Activated gamma-delta T cell (primary cell): ENCODE measurements at places on chromosomes 3 and 15.

- no peak for DNase-seq
Measured at GRCh38 chr15:37847776-37848175, 86.7 kb upstream of the TMCO5A start.

DNA sequence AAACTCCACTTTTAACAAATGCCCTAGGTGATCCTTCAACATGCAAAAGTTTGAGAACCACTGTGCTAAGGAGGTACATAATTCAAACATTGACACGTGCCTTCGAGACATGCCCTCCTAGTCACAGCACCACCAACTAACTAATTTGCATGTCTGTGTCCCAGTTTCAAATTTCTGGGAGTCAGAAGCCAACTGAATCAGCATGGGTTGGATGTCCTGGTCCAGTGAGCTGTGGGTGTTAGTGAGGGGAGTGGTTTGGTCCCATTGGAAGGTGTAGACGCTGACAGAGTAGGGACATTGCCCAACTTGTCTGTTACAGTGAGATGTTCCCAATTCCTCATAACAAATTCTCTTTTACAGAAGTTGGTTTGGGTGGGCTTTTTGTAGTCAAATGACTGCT, 67.3 kb upstream of the ADPGK start:
- no peak for DNase-seq

DNA sequence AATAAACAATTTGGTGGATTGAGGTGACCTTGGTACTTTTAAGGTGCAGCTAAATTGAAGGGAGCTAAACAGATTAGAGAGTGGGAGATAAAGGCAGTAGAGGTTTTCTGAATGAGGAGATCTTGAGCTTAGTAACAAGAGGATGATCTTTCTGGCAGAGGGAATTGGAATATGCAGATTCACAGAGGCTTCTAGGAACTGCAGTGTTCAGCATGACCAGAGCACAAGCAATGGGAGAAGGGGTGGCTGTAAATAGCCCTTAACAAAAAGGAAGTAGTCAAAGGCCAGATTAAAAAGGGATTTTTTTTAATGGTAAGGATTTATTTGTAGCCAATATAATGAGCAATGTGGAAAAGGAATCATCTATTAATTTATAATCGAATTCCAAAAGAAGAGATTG, 5.7 kb upstream of the BNIP2 start:
- DNase-seq, result no peak

DNA sequence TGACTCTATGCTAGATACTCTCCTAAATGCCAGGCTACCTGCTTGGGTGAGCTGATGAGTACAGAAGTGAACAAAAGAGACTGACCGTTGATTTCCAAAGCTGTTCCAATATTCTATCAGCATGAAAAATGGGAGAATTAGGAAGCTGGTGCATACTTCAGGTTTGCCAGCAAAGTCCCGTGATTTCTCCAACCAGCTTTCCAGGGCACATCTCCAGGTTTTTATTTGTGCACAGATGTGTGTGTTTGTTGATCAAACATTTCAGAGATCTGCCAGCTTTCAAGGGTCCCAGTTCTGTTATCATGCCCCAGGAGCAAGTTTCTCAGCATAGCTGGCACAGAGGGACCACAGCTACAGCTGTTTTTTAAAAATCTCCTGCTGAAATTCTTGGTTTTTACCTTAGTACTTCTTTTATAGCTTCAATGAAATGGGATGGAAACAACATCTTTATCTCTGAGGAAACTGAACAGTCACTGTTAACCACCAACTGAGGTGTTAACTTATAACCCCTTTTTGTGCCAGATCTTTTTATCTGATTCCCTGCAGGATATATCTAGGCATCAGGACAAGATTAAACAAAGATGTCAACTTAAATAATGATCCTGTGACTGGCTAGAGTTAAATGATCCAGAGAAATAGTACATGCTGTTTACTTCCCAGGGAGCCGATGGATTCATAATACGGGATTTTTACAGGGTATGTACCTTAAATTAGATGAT, 380.8 kb downstream of the GRM7 start:
- DNase-seq, result no peak

- no peak for DNase-seq
Measured at GRCh38 chr3:16538507-16538906, 25.0 kb upstream of the RFTN1 start.

GRCh38 chr3:133835961-133836360, 30.3 kb downstream of the SRPRB start:
- DNase-seq, result no peak
